ENCODE measurements at places on chromosomes 13 and 19. TPM values are rescaled to one million over a fixed set of nuclear protein-coding genes. Genes with fewer than 3 reads are reported as not detected.
A peak's percentile ranks its signal among the peaks of the same experiment; 100 is the strongest.

- no peaks in the 10 kb centered on the region for H3K27me3 ChIP-seq
- H3K4me3 ChIP-seq, result no peak overlapping the region
- no peak for DNase-seq
Observed at GRCh38 chr19:16208064-16208759, 10.5 kb downstream of the AP1M1 start.

- H3K27ac ChIP-seq, result no peak overlapping the region
- no peaks in the 10 kb centered on the region for H3K36me3 ChIP-seq
- H3K27me3 ChIP-seq, result no peaks in the 10 kb centered on the region
- H3K4me1 ChIP-seq, result no peaks in the 10 kb centered on the region
- no peak overlapping the region for H3K4me3 ChIP-seq
Observed at GRCh38 chr13:43258771-43259170, 235.4 kb downstream of the DNAJC15 start.

DNA sequence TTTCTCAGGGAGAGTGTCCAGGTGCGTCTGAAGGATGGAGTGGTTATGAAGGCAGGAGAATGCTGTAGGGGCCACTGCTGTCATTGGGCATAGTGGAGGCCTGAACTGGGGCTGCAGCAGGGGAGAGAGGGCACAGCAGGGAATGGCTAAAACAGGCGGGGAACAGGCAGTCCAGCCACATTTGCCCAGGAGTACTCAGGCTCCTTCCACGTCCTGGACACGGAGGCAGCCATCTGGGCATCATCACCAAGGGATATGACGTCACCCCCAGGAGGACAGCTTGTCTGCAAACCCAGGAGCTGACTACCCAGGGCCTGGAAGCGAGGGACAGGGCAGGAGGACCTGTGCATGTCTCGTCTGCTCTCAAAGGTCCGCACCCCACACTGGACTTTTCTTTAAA lies 22.2 kb downstream of the VSTM2B start:
- peak; percentile 39 for DNase-seq
- H3K36me3 ChIP-seq, result no peaks in the 10 kb centered on the region
- peaks cover 7% of the 10 kb centered on the region for H3K27me3 ChIP-seq
- H3K27ac ChIP-seq, result no peak overlapping the region
- no peaks in the 10 kb centered on the region for H3K4me1 ChIP-seq
- H3K4me3 ChIP-seq, result no peak overlapping the region

- H3K27ac ChIP-seq, result peak overlapping the region; percentile 94
- peaks cover 11% of the 10 kb centered on the region for H3K4me1 ChIP-seq
- H3K36me3 ChIP-seq, result no peaks in the 10 kb centered on the region
Observed at GRCh38 chr19:2475018-2475701, 767 bp upstream of the GADD45B start.

- H3K27me3 ChIP-seq, result no peaks in the 10 kb centered on the region
- H3K4me1 ChIP-seq, result no peaks in the 10 kb centered on the region
- H3K36me3 ChIP-seq, result no peaks in the 10 kb centered on the region
- no peak for DNase-seq
Observed at GRCh38 chr13:106795847-106796246, 227.9 kb upstream of the ARGLU1 start.

Gene RAB11B
- 39.5 TPM for total RNA-seq

Gene ZNF296
- total RNA-seq, result 1.3 TPM

Gene SYCN
- total RNA-seq, result not detected
